Cardiac fibroblast (primary cell): ENCODE measurements at places on chromosomes 16 and 17.

GRCh38 chr16:31568577-31569359, 41.1 kb downstream of the AHSP start:
- peak; percentile 6 for DNase-seq

GRCh38 chr17:79992649-79993389, 42.9 kb downstream of the TBC1D16 start:
- DNase-seq: no peak

GRCh38 chr16:57082664-57083063, 9.7 kb upstream of the CPNE2 start:
- no peak for DNase-seq

DNA sequence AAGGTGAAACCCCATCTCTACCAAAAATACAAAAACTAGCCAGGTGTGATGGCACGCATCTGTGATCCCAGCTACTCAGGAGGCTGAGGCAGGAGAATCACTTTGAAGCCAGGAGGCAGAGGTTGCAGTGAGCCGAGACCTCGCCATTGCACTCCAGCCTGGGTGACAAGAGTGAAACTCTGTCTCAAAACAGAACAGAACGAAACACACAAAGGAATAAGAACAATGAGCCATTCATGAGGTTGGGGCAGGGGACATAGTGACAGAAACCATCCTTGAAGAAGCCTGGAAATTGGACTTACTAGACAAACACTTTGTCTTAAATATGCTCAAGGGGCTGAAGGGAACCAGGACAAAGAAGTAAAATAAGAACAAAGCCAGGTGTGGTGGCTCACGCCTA, 39.4 kb downstream of the WDR45B start:
- DNase-seq: no peak

- DNase-seq: peak; percentile 3
Measured at GRCh38 chr16:54006693-54007092, 279.9 kb downstream of the IRX3 start.

GRCh38 chr16:14585287-14585686, 44.8 kb downstream of the PARN start:
- DNase-seq: no peak
